ENCODE measurements at places on chromosomes 3 and 15.
A peak's percentile ranks its signal among the peaks of the same experiment; 100 is the strongest.

DNA sequence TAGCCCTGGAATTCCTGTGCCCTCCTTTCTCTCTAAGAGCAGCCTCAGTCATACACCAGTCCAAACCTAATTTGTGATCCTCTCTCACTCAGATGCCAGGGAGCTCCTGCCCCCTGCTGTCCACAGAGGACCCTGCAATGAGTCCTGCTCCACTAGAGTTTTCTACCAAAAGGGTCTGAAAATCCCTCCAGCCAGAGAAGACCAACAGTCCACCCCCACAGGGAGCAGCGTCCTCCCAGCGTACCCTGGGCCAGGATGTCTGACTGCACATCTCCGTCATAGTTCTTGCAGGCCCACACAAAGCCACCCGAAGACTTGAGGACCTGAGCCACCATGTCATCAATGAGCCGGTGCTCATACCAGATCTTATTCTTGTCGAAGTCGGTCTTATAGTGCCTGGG is 15.4 kb downstream of the IDH2 start:
- no peak for DNase-seq

GRCh38 chr3:194900854-194901522 is 215.3 kb downstream of the FAM43A start:
- no peak for DNase-seq

DNA sequence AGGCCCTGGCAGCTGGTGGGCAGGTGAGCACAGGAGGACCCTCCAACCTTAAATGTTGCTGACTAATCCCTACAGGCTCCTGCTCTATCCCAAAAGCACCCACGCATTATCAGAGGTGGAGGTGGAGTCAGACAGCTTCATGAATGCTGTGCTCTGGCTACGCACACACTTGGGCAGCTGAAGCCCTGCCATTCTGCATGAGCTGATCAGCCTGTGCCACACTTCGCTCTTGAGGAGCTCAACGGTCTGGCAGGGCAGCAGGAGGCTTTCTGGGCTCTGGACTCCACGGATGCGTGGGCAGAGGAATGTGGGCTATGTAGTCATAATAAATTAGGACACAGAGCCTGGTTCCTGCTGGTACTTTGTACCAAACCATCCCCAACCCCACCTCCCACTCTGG is 6.1 kb downstream of the MST1 start:
- DNase-seq = no peak

DNA sequence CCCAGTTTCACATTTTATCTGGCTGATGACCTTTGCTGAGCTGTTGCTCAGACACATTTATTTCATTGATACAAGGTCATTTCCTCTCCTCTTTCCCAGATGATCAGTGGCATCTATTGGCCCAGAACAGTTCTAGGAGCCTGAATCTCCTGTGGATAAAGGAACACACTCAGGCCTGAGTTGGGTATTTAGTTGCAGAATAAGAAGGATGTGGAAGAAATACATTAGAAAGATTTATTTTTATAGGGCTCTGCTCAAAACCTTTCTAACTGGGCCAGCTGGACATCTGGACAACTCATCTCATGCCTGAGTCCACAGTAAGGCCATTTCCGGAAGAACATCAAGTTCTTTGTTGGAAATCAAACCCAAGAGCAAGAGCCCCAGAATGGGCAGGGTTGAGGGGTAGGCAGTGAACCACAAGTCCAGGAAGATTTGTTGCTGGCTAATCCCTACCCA is 19.7 kb upstream of the MFGE8 start:
- DNase-seq = no peak

GRCh38 chr3:153980252-153980590 is 141.0 kb upstream of the ARHGEF26 start:
- DNase-seq = no peak

GRCh38 chr15:57146506-57147201 is 228.2 kb downstream of the TCF12 start:
- peak; percentile 66 for DNase-seq

DNA sequence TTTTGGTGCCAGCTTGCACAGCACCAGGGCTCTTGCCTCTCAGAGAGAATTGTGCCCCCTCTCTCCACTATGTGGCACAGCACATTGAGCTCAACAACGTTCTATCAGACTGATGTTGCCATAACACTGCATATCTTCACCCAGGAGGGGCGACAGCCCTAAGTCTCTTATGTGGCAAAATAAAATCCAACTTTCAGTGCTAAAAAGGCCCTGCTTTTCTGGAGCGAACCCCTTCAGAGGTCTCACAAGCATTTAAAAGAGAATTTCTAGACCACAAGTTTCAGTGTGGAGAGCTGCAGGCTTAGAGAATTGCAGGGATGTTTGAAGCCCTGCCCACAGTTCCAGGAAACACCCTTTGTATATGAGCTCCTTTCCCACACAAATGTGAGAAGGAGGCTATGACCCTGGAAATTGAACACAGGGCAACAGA is 85.5 kb downstream of the LIPC start:
- no peak for DNase-seq

DNA sequence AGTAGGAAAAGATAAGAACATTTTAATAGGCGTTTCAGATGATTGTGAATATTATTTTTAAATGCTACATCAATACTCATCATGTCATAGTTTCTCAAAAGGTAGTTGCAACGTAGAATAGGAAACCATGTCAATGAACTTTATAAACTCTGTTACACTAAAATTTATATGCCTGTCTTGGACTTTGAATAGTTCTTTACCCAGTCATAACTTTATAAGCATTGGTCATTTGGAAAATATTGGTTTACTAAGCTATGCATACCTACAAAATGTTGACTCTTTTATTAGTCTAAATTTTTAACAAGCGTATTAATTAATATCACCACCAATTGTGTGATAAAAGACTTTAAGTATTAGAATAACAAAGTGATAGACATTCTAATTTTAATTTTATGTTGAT is 293.5 kb downstream of the CGGBP1 start:
- DNase-seq = no peak
